ENCODE measurements at places on chromosomes 13 and 19.

GRCh38 chr19:16829822-16830289, 658 bp downstream of the SIN3B start:
- no peak for DNase-seq

DNA sequence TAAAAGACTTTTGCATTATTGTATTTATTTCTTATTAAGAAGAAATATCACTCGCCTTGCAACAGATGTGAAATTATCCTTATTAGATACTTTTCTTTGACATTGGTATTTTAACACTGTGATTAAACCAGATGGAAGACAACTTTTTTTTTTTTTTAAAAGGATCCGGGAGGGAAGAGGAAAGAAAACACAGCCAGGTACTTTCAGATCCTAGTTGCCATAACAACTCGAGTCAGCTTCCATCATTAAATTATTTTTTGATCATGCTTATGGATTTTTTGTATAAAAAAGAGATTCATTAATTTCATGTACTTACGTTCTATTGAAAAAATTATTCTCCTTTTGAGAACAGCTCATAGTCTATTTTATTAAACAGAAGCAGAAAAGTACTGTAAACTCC, 515.7 kb downstream of the TBC1D4 start:
- no peak for DNase-seq

DNA sequence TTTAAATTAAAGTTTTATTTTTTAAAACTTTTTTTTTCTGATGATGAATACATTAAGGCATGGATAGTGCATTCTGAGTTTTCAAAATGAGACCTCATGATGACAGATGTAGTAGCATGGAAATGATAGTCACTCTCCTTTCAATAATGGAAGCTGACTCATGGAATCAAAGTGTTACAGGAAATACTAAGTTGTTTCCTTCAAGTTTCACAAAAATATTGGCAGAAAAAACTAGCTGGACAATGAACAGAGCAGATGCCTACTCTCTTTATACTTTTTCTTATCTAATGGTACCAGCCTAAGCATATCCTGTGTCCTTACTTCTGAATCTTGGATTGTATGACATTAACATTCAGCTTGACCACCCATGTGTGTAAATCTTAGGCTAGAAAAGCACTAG, 1337.3 kb downstream of the PCDH9 start:
- DNase-seq, result no peak

DNA sequence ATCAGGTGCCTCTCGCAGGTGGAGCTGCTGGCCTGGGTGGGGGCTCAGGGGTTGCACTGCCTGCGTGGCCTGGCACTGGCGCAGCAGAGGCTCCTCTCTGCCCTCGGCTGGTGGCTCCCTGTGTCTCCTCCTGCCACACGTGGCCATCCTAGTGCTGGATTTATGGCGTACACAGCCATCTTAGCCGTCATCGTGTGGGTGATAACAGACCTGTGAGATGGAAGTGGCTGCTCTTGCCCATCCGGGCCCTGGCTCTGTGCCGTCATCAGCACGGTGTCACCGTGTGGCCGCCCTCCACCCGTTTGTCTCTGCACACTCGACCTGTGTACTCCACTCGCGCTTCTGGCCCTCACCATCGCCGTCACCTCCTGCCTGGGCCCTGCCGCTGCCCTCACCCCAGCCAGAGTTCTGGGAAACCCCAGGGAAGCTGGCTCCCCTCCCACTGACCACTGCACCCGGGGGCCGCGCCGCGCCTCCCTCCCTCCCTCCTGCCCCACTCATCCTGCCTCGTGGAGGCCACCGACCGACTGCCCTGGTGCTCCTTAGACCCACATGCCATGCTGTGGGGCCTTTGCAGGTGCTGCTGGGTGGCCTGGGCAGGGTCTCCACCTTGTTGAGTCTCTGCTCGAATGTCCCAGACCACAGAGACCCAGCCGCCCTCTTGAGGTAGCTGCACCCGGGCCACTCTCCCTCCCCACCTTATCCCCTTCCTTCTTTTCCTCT, 29.5 kb downstream of the TMEM255B start:
- DNase-seq, result no peak

DNA sequence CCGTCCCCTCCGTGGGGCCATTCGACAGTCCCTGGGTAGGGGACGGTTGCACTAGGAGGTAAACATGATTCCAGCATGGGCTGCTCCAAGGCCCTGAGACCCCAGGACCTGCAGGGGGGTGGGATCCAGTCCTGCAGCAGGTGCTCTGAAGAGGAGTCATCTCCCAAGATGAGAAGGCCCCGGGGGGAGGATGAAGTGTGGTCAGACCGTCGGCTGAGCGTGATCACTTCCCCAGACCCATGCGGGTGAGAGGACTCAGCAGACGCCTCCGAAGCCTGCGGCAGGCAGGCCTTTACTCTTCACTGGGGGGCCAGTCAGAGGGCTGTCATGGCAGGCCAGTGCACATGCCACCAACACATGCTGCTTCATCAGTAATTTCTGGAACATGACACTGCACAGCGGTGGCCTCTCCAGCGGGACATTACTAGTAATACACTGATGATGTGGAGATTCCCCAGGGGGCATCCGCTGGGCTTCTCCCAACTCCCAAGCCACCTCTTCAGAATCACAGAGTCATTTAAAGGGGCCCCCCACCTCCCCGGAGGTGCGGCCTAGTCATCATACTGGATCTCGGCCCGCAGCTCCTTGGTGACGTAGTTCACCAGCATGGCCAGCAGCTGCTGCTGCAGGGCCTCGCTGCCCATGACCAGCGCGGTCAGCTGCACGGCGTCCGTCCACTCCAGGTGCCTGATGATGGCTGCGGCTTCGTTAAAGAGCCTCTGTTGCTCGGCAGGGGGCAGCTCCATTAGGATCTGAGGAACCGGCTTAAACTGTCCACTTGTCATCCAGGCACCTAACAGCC, 12.7 kb downstream of the C19orf12 start:
- DNase-seq, result no peak

DNA sequence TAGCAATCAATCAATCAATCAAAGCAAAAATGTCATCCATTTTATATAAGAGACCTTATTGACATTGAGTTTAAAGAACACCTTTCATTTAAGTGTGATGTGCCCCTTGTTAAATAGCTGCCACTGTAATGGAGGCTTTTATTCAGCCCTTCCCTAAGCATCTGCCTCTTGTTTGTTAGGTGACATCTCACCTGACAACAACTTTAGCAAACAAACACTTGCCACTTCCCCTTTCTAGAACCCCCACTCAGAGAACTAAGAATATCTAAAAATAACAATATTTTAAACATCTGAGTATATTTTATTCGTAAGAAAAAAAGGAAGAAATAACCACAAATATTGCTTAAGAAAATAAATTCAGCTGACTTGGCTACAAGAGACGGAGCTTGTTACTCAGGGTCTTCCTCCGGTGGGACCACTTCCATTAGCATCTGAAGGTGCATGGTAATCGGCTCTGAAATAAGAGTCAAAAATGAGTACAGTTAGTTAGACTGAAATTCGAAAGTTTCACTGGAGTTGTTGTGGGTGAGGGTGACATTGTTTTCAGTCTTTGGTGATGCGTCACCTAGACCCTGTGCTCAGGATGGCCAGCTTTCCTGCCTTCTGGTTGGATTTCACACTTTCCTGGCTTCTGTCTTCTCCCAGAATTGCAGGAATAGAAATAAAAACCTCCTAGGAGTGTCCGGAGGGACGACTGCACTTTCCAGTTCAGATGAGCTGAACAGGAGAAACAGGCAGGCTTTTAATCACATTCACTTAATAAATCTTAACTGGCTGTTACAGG, 39.1 kb downstream of the SLC7A9 start:
- DNase-seq, result no peak

DNA sequence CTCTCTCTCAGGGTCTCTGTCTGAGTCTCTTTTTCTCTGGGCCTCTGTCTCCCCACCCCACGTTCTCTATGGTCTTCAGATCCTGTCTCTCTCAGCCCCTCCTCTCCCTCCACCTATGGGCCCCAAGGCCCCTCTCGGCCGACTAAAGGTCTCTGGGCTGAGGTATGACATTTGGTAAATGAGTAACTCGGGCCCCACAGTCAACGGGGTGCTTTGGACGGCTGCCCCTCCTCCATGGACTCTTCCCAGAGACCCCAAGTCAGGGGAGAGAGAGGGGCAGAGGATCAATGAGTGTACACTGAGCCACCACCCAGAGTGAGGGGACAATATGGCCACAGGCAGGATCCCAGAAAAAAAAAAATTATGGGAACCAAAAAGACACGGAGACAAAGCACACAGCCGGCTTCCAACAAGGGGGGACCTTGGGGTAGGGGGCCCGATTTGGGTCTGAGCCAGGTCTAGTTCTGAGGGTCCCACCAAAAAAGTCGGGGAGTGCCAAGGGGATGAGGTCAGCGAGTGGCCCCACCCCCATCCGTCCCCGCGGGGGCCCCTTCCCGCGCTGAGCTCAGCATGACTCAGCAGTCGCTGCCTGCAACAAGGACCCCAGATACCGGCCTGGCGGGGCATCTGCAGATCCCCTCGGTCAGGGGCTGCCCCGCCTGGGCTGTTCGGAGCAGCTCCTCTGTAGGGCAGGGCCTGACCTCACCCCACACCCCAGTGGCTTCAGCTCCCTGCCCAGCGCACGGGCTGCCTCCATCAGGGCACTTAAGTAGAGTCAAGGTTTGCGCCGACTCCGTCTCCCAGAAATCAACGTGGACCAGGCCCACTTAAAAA, 1.5 kb upstream of the FTL start:
- peak; percentile 41 for DNase-seq

- no peak for DNase-seq
Observed at GRCh38 chr19:3798137-3798536, 12.0 kb upstream of the MATK start.

- no peak for DNase-seq
Observed at GRCh38 chr19:18975869-18976268, 34.9 kb upstream of the HOMER3 start.

- no peak for DNase-seq
Observed at GRCh38 chr13:66612983-66613382, 617.2 kb downstream of the PCDH9 start.

DNA sequence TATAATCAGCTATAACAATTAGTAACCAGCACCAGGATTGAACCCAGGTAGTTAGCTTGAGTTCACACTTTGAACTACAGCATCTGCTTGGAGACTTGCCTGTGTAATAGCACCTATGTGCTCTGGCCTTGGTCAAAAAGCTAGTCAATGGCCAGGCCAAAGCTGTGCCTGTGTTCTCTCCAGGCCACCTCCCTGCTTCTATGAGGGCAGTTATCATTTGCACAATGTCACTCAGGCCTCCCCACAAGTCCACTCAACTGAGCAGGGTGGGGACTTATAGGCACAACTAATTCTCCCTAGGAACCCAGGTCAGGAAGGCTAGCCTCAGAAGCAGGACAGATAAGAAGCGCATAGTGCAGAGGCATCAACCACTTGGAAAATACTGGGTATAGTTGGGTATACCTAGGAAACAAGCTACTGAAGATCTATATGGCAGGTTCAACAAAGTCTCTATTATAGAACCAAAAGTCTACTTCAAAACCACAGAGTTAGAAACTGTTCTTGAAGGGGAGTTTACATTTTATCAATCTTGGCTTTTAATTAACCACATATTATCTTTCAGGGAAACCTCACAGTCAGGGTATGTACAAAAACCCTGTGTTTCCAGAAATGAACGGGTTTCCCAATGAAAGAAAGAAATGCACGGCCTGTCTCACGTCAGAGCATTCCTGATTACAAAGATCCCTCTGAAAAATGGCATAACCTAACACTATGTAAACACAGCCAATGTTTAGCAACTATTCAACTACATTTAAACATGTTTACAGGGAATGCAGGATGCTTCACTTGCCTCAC, 140.9 kb downstream of the ABCC4 start:
- DNase-seq, result no peak

GRCh38 chr19:29810504-29810871, 1.3 kb upstream of the CCNE1 start:
- no peak for DNase-seq

DNA sequence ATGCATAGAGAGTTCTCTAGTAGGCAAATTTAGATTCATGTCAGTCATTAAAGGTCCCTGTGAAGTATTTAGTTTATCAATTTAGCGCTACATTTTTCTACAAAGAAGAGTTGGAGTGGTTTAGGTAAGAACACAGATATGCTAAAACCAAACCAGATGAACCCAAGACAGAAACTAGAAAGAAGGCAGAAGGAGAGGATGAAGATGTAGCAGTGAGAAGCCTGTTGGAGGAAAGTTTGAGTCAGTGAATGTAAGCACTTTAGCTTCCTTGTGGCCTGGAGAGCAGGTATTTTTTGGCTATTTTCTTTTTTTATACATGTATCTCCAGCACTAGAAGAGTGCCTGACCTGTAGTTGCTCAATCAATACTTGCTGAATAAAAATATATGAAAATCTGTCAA, 223.7 kb downstream of the KCNRG start:
- no peak for DNase-seq

DNA sequence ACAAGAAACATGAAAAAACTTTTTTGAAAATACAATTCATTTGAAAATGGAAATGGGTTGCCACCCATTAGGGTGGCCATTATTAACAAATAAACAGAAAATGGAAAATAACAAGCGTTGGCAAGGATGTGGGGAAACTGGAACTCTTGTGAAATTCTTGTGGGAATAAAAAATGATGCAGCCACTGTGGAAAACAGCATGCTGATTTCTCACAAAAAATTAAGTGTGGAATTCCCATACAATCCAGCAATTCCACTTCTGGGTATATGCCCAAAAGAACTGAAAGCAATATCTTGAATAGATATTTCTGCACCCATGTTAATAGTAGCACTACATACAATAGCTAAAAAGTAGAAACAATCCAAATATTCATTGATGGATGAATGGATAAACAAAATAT, 165.2 kb downstream of the DCLK1 start:
- DNase-seq, result no peak

DNA sequence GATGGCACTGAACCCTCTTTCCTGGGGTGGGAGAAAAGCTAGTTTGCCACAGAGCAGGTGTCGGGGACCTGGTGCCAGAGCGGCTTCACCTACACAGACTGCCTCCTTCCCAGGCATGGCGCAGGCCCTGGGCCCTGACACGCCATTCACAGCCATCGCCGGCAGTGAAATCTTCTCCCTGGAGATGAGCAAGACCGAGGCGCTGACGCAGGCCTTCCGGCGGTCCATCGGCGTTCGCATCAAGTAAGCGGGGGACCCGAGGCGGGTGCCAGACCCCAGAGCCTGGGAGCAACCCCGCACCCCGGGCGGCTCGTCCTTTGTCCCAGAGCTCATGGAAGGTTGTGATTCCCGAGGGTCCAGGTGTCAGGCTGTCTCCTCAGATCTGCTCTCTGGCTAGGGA, 10.0 kb downstream of the LHB start:
- no peak for DNase-seq

GRCh38 chr13:92225861-92226260, 827.4 kb downstream of the GPC5 start:
- no peak for DNase-seq

DNA sequence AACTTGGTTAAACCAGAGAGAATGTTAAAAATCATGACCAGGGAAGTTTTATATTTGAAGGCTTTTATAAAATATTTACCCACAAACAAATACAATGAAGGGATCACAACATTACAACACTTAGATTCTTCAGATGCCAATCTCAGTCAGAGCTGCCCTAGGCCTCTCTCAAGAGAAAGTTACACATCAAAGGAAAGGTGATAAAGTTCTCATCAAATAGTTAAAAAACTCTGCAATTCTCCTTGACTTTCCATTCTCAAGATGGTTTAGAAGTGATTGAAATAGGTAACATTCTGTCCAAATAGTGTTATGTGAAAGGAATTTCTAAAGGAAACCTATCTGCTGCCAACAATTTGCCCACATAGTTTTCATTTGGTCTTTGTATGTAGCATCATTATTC, 1115.2 kb upstream of the MIR17HG start:
- DNase-seq, result no peak

Data from activated CD8-positive, alpha-beta memory T cell treated with anti-CD3 and anti-CD28 coated beads for 1 hour (primary cell).